ENCODE measurements at places on chromosomes 1 and 21. TPM values are rescaled to one million over a fixed set of nuclear protein-coding genes. Genes with fewer than 3 reads are reported as not detected.
A peak's percentile ranks its signal among the peaks of the same experiment; 100 is the strongest.

DNA sequence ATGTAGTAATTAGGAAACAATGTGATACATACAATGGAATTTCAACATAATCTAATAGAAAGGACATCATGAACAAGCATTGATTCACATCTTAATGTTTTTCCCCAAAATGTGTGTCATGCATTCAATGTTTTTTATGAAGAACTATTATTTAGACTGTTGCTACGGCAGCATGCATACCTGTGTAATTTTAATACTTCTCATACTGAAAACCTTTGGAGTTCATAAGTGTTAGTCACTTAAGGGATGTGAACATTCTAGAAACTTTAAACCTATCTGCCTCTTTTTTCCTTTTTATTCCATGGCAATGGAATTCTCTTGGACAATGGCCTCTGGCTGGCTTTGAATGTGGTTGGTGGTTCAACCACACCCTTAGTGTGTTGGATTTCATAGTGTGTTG lies 48.6 kb downstream of the TMPRSS15 start:
- no peak for DNase-seq

- no peak for DNase-seq
Measured at GRCh38 chr1:31753707-31754349, 10.3 kb downstream of the ADGRB2 start.

- DNase-seq: peak; percentile 64
Measured at GRCh38 chr1:229058729-229059128, 212.2 kb upstream of the RAB4A start.

- DNase-seq: no peak
Measured at GRCh38 chr1:186636786-186637185, 43.4 kb downstream of the PTGS2 start.

DNA sequence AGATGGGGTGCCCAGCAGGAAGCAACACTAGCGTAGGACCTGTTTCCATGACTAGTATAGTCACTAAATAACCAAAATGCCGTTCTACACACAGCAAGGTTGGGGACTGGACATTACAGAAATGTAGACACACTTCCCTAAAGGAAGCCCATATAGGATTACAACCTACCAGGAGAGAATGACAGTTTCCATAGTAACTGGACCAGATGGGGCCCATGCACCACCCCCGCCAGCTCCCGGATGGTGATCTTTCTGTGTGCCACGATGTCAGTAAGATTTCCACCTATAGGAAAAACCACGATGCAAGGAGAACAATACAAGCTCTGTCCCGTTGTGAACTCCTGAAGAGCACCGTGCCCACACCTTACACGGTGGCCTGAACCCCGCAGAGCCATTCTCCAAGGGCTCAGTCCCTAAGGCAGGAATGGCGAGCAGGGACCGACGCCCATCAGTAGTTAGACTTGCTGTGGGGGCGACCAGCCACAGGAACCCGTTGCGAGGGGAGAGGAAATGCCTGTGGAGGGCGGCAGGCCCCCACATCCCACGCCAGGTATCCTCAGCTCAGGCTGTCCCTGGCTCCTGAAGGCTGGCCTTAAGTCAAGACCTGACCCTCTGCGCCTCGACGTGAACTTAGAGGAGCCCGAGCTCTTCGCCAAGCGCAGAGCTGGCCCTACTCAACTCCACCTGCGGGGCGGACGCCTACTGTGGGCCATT lies 13.6 kb upstream of the CEP85 start:
- DNase-seq: no peak

DNA sequence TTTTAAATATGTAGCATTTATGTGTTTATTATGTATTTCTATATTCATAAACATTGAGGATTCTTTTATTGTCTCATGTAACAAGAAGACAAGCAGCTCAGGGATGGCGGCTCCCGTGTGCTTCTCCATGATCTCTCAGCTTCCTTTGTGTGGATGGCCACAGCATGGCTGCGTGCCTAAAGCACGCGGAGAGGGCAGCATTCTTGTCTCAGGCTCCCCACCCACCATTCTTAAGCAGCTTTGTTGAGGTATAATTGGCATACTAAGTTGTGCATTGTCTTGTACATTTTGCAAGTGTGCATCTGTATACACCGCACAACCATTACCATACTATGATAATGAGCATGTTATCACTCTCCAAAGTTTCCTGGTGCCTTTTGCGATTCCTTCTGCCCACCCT lies 81.6 kb downstream of the CAMTA1 start:
- no peak for DNase-seq

- DNase-seq: no peak
Measured at GRCh38 chr1:236718328-236718727, 32.0 kb downstream of the ACTN2 start.

DNA sequence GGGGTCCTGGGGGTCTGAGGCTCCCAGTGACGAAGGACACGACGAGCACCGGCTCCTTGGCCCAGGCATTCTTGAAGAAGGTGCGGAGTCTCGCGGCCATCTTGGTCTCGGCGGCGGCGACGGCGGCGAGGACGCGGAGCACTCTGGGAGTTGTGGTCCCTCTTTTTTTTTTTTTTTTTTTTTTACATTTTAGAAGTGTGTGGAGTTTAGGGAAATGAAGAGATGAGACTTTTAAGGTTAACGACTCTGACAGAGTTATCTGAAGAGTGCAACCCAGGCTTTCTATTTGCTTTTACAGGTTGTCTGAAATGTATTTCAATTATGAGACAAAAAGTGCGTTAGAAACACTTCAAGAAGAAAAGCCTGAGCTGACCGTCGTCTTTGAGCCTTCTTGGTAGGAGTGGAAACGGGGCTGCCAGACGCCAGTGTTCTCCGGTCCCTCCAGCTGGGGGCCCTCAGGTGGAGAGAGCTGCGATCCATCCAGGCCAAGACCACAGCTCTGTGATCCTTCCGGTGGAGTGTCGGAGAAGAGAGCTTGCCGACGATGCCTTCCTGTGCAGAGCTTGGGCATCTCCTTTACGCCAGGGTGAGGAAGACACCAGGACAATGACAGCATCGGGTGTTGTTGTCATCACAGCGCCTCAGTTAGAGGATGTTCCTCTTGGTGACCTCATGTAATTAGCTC lies 9.7 kb downstream of the OR2B11 start:
- peak; percentile 33 for DNase-seq

GRCh38 chr1:166113630-166114029 lies 53.2 kb downstream of the FAM78B start:
- DNase-seq: no peak

GRCh38 chr1:168136709-168137514 lies at the start of gene GPR161:
TSS of gene GPR161 (minus strand) at chr1:168136930. CDS start at chr1:168104850, 32,080 bp downstream.
- no peak for DNase-seq

DNA sequence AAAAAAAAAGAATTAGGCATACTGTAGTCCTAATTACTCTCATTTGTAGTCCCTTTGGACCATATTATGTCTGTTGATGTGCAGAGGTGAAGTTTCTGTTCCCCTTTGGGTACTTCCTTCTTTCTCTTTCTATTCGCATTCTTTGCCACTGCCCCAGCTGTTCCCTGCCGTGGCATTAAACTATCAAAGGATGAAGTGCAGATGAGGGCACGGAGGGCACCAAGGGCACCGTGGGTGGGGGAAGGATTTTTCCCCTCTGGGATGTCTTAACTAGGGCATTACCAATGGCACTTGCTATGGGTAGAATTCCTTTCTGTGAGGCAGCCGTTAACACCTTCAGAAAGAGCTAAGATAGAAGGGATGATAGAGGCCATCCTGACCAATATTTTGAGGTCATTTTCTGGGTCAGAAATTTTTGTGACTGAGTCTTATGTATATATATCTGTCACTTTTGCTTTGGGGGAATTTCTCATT lies 4.9 kb upstream of the MAPKAPK2 start:
- DNase-seq: no peak

- no peak for DNase-seq
Measured at GRCh38 chr1:14737561-14738094, 139.1 kb downstream of the KAZN start.

DNA sequence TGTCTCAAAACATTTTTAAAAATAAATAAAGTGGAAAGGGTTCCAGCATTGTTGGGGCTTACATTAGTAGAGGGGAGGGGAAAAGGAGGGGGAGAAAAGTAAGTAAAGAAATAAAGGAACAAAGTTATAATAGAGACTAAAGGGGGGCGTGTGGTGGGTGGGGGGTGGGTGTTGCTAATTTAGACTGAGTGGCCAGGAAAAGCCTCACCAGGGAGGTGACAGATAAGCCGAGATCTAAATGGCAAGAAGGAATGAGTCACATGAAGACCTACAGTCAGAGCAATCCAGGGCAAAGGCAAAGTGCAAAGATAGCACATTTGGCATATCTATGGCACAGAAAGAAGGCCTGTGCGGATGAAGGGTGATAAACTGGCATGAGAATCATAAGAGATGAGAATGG lies 7.5 kb downstream of the MPL start:
- DNase-seq: peak; percentile 60

- no peak for DNase-seq
Measured at GRCh38 chr1:94602802-94603625, 61.5 kb upstream of the F3 start.

DNA sequence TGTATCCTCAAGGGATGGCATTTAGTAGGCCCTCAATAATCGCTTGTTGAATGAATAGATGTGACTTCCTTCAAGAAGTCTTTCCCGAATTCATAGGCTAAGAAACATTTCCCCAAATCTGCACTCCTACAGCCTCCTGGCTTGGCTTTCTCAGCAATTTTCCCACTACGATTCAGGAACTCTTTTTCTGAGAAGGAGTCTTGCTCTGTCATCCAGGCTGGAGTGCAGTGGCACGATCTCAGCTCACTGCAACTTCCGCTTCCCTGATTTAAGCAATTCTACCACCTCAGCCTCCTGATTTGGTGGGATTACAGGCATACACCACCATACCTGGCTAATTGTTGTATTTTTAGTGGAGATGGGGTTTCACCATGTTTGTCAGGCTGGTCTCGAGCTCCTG lies 37.9 kb upstream of the IFFO2 start:
- DNase-seq: no peak

DNA sequence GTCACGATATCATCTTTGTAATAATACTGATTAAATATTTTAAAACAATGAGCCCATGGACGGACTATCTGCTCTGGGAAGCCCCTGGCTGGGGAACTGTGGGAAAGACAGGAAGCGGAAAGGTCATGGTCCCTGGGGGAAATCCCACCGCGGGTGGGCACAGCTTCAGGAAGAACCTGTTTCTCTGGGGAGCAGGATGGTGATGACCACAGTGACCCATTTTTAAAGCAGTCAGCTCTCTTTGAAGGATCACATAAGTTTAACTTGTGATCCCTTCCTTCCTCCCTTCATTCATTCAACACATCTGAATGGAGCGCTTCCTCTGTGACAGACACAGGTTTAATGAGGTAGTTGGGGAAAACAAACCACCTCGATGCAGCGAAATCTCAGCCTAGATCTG lies 73.0 kb downstream of the DHRS3 start:
- peak; percentile 96 for DNase-seq

GRCh38 chr1:23791516-23792047 lies 637 bp downstream of the LYPLA2 start:
- DNase-seq: peak; percentile 32

DNA sequence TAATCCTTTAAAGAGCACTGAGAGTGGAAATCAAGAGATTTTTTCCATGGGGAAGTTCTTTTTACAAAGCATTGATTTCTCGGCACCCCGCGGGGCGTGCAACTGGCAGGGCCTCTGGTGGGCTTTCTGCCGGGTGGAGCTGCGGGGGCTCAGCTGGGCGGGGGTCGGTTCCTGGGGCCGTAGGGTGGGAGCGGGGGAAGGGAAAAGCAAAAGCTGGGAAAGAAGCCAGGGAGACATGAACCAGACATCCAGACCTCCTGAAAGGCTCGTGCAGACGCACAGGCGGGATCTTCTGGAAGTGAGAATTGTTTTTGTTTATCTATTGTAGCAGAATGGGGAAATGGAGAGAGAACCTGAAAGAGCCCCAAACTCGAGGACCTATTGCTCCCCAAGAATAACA lies 235.2 kb downstream of the FAM72C start:
- DNase-seq: no peak

GRCh38 chr1:23574265-23574754 lies 15.0 kb upstream of the ID3 start:
- no peak for DNase-seq

HMGCS2 gene
- total RNA-seq: not detected

SLC30A2 gene
- 0.13 TPM for total RNA-seq

SPRR3 gene
- not detected for total RNA-seq

FABP3 gene
- 1.3 TPM for total RNA-seq

TRIM62 gene
- 1.7 TPM for total RNA-seq

TMPRSS3 gene
- under 0.01 TPM for total RNA-seq

ARHGAP30 gene
- total RNA-seq: not detected
